ENCODE measurements at places on chromosomes 7 and 10.

- no peak for DNase-seq
These were observed 491.4 kb downstream of the PLXNA4 start for GRCh38 chr7:132084776-132085388.

DNA sequence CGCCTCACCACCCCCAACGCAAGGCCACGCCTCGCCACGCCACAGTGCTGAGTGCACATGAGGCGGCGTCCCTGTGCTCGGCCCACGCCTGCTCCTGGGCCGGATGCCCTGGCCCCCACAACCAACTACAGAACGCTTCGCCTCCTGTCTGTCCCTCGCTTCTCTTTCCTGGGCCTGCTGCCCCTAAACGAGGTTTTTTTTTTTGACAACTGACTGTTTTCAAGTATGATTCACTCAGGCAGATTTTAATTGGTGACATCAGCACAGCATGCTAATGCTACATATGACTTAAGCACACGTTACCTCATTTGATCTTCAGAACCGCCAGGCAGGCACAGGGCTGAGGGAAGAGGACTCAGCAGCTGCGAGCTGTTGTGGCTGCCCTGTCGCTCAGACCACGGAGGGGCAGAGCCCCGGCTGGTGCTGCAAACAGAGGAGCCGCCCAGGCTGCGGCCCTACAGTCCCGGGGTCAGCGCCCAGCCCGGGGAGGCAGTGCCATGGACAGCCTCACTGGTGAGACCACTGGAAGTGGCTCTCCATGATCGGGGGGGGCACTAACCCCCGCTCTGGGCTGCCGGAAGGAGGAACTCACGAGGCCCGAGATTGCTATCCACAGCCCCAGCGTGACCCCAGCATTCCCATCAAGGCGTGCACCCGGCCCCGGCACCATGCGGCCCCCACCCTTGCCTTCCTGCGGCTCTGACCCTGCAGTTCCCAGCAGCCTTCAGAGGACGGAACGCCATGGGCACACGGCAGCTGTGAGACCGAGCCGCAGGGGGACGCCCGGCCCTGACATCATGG, 212.8 kb downstream of the MAD1L1 start:
- DNase-seq = peak; percentile 82

- DNase-seq = no peak
These were observed 12.4 kb upstream of the TFAM start for GRCh38 chr10:58372607-58373441.

DNA sequence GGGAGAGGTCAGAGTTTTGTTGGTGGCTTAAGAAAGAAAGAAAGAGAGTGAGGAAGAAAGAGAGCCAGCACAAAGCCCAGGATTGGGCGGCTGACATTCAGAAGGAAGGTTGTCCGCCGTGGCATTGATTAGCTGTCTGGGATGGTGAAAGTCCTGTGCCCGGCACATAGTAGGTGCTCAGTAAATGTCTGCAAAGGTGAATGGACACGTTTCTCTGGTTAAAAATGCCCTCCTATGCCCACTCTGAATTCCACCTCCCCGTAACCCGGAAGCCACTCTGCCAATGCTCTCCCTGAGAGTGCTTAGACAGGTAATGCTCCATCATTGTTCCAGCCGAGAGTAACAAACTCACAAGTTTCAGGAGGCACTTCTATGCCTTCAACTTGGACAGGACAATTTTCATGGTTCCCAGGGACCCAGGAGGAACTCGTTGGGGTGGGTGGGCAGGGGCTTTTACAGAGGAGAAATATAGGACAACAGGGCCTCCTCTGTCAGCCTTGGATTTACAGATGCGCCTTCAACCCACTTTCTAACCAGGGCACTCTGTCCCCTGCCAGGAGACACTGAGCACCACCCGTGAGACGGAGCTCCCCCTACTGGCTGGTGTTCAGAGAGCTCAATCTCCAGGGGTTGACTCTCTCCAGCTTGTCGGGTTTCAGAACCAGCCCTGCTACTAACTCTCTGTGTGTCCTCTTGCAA, 411.5 kb upstream of the ZMIZ1 start:
- DNase-seq = peak; percentile 22

GRCh38 chr7:50787825-50788224, 5.1 kb upstream of the GRB10 start:
- DNase-seq = no peak

Data from CMK (cell line).